ENCODE measurements at places on chromosomes 12 and 14.

DNA sequence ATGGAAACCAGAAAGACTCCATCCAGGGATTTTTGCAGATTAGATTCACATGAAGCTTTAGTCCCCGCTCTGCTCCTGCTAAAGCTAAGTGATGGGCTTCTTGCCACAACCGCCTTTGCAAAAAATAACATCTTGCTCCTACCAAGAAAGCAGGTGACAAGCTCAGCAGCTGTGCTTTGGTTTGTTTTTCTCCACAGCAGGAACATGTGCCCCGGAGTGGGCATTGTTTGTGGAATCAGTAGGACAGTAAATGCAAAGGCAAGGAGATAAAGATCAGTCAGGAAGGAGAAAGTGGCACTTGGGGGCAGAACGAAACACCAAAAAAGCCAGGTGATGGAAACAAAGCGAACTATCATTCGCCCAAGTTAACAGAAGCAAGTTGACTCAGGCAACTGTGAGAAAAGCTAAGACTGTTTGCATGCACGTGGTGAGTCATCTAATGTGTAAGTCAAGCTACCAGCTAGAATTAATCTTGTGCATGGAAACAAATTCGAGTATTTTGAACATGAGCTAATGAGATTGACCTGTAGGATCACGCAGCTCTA, 165.5 kb upstream of the PLXNC1 start:
- no peak for DNase-seq

GRCh38 chr14:50001151-50001998, 108.5 kb downstream of the ARF6 start:
- no peak for DNase-seq

DNA sequence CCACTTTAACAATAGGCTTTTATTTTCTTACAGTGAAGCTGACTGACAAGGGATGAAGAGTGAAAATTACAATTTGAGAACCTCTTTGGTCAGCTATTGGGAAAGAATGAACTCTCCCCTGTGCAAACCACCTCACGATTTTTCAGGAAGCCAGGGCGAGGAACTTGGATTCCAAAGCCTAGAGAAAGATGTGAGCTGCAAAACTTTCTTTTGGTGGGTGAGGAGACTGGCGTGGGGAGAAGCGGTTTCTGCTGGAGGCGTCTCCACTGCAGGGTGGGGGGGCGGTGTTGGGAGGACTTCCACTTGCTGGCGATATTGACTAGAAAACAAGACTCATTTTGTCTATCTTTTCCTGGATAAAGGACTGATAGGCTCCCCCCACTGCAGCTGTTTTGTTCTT, 59.3 kb upstream of the VRK1 start:
- no peak for DNase-seq

- DNase-seq: no peak
Measured at GRCh38 chr12:70920251-70920851, at the start of gene PTPRR. Gene PTPRR, minus strand, starts transcription at chr12:70920738. Its CDS starts 348 bp downstream, at chr12:70920390.

- DNase-seq: no peak
Measured at GRCh38 chr12:90061809-90062208, 353.2 kb upstream of the ATP2B1 start.

DNA sequence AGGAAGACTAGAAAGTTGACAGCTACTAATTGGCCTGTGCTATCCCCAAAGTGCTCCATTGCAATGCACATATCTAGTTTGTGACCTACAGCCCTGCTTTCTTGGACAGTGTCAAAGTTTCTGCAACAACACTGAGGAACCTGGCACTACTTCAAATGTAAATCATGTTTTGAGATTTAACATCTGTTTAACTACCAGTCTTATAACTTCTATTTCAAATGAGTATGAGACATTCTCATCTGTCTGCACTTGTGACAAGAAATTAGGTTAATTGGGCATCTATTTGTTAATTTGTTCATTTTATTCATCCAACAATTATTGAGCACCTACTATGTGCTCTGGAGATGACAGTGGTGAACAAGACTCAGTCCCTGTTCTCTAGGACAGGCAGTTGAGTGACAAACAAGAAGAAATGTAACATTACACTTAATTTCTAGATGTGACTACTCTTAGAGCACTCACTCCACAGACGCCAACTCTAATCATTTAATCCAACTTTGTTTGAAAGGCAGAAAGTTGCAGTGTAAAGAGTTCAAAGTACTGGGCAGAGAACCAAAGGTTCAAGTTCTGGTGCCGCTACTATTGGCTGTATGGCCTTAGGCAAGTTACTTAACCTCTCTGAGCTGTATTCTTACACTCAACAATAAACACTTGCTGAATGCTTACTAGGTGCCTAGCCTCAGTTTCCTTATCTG, 74.8 kb downstream of the HECTD4 start:
- DNase-seq: no peak

DNA sequence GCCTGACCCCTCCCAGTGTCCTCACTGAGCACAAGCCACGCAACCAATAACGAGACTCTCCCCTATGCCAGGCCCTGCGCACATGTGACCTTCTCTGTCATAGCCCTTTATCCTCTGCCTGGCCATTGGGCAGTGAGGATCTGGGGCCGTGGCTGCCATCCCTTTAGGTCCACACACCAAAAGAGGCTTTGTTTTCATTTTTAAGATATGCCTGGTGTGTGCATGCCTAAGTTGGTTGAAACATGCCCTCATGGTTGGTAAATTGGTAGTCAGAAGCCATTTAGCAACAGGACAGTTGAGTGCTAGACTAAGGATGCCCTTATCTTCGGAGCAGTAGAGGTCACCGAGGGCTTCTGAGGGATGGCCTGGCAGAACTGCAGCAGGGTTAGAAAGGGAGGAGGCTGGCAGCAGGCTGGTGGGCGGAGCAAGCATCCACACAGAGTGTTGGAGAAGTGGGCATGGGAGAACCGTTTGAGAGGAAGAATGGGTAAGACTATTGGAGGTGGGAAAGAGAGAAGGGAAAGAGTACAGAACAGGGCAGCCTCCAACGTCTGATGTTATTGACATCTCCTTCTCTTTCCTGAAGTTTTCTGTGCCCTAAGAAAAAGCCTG, 75.1 kb downstream of the SLC24A4 start:
- DNase-seq: no peak

DNA sequence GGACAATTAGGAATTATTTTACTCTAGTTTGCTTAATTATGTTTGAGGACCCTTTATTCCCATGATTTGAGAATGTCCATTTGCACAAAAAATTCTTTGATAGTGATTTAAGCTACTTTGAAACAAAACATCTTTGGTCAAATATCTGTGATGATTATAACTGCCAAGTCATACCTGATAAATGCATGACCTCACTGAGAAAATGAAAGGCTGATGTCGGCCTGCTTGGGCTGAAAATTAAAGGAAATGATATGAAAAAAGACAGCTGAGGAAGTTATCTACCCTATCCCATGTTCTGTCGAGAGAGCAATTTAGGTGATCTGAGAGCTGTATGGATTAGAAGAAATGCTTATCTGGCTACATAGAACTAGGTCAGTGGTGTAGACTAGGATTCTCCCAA, 43.6 kb downstream of the ATL1 start:
- DNase-seq: no peak

GRCh38 chr12:125922330-125922729, 857.1 kb downstream of the AACS start:
- no peak for DNase-seq

DNA sequence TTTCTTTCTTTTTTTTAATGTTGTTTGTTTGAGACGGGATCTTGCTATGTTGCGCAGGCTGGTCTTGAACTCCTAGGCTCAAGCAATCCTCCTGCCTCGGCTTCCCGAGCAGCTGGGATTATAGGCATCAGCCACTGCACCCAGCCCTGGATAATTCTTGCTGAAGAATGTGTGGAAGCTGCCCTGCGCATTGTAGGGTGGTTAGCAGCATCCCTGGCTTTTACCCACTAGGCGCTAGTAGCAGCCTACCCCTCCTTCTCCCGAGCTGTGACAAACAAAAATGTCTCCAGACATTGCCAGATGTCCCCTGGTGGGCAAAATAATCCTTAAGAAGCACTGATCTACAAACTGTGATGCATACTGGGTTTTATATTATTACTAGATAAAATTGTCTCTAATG, 6.6 kb downstream of the DCAF4 start:
- no peak for DNase-seq

DNA sequence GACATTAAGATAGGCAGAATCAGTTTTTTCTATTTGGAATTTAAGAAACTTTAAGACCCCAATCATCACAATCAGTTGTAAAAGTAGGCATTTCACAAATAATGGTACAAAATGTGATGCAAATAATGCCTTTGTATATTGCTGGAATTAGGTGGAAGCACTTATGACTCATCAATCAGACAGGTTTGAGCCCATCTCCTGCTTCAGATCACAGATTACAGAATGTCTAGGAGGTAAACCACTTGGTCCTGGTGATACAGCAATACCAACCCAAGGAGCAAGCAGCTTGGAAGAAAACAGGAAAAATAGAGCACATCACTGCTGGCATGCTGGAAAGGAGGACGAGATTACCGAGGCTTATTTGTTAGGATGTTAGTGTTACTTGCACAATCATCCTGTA, 57.6 kb downstream of the C12orf56 start:
- no peak for DNase-seq

GRCh38 chr14:91350813-91351511, 66.7 kb downstream of the CCDC88C start:
- DNase-seq: no peak

DNA sequence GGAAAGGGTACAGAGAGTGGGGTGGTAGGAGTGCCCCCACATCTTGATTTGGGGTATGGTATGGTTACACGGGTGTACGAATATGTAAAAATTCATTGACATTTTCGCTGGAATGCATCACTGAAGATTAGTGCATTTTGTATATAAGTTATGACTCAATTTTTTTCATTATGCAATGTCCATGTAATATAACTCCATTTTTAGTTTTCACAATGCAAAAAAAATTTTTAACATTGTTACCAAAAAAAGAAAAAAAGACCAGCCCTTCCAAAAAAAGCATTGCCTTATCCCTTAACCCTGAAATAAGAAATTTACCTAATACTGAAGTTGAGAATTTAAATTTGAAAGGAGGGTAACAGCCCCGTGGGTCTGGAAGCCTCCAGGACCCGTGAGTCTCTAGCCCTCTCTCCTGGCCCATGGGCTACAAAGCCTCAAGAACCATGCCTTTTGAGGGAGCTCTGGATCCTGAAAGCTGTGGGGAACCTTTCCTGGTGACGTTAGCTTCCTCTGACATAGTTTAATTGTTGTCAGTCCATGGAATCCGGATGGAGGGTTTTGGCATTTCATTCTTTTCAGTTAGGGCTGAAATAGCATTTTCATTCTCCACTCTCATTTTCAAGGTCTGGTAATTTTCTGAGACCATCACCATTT, 55.6 kb upstream of the ACTN1 start:
- no peak for DNase-seq

GRCh38 chr12:90390947-90391346, 564.0 kb downstream of the CCER1 start:
- no peak for DNase-seq

DNA sequence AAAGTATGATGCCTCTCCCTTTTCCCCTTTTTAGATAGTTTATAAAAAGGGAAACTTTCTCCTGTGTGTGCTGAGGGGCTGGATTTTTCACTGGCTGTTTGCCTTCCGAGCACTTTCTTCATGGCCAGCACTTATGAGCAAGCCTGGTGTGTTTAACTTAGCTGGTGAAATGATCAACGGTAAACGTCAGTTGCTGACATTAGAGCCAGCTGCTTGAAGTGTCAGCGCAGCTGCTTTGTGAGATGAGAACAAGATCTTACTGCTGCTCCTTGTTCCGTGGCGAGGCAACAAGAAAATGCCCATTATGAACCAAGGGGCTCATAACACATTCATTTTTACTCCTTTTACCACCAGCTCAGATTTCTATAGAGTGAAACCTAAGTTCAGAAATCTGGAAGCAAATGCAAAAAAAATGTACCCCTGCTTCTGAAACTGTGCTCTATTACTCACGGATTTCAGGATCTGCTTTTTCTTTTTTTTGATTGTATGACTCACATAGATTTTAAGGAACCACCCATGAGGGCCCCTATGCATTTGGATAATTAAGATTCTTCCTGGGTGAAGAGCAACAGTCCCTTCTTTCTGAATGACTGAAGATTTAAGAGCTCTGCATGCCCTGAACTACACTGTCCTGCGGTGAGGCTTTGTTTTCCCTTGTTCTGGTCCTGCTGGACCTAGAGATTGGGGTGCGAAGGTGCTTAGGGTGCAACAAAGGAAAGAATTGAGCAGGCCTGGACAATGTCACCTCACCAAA, 74.3 kb upstream of the CPM start:
- peak; percentile 15 for DNase-seq

- no peak for DNase-seq
Measured at GRCh38 chr12:68667896-68668295, 18.9 kb upstream of the NUP107 start.

DNA sequence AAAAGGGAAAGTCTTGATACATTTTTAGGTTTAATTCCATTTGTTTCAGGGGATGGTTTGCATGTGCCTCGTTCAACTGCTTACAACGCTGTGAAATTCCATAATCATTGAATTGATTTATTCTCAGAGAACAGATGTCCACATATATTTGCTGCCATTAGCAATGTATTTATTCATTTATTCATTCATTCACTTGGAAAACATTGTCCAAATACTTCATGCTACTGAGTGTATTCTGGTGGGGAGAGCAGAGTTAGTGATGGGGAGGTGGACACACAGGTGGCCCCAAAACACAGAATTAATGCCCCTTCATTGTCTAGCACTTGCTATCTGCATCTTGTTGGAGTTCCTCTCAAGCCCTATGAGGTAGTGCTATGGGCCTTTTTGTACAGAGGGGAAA, 141.2 kb upstream of the PARP11 start:
- no peak for DNase-seq

- DNase-seq: no peak
Measured at GRCh38 chr14:64722842-64723447, 18.7 kb downstream of the PLEKHG3 start.

DNA sequence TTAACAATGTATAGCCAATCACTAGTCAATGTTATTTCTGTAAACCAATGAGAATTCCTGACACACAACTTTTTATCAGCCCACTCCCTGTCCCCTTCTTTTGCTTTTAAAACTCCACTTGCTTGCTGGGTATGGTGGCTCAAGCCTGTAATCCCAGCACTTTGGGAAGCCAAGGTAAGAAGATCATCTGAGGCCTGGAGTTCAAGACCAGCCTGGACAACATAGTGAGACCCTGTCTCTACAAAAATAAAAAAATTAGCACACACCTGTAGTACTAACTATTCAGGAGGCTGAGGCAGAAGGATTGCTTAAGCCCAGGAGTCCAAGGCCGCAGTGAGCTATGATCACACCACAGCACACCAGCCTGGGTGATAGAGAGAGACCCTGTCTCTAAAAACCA, 87.8 kb downstream of the PAPLN start:
- DNase-seq: no peak

GRCh38 chr14:43528321-43528720, 978.8 kb downstream of the FSCB start:
- DNase-seq: no peak

Measured in spinal cord (tissue), 10 donors.